ENCODE measurements at places on chromosomes 2 and 18.

- DNase-seq: no peak
Observed at GRCh38 chr18:11316546-11316945, 167.2 kb upstream of the PIEZO2 start.

DNA sequence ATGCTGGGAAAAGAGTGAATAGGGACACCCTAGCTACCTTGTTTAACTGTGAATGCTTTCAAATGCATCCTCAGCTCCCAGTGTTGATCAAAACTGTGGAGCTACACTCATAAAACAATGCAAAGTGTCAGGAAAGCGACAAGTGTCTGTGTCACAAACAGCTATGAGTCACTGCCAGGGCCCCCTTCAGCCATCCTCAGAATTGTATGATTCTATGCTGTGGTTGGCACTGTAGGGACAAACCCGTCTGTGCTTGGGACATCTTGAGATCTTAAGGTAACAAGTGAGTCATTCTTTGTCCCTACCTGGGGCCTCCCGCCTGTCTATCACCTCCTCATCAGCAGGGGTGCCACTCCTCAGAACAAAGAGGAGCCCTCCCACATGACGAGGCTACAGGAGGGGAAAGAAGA, 42.4 kb downstream of the KLF7 start:
- no peak for DNase-seq

GRCh38 chr2:1517786-1518185, 104.5 kb downstream of the TPO start:
- DNase-seq: no peak

- DNase-seq: no peak
Observed at GRCh38 chr2:88738271-88738670, 46.8 kb downstream of the RPIA start.

GRCh38 chr2:74198023-74198460, 373 bp upstream of the MTHFD2 start:
- no peak for DNase-seq

- no peak for DNase-seq
Observed at GRCh38 chr2:42021464-42021863, 26.4 kb upstream of the PKDCC start.

GRCh38 chr18:3457261-3457724, 7.3 kb downstream of the TGIF1 start:
- no peak for DNase-seq

GRCh38 chr2:116917196-116917595, 897.3 kb upstream of the DDX18 start:
- DNase-seq: no peak

DNA sequence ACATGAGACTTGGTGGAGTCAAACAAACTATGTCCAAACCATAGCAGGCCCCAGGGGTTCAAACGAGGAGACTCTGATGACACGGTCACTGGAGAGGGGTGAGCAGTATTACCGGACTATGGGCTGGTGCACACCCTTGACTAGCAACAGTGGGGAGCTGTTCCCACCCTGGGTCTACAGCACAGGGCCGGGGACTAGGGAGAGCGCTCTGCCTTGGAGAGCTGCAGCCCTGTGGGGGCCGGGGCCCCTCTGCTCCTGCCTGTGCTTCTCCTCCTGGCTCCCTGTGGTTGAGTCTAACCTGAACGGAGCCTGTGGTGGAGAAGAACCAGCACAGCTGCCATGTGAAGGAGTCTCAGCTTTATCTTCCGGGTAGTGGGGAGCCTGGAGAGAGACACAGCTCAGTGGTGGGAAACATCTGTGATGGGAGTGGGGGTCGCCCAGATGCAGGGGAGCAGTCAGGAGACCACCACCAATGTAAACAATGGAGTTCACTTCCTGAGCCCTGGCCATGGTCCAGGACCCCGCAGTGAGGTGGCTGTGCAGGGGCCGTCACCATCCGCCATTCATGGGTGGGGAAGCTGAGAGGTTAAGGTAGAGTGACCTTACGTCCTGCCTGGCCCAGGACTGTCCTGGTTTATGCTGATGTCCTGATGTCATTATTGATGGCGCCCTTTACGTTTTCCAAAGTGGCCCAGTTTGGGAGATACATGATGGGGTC, 195.7 kb upstream of the TWIST2 start:
- DNase-seq: no peak

DNA sequence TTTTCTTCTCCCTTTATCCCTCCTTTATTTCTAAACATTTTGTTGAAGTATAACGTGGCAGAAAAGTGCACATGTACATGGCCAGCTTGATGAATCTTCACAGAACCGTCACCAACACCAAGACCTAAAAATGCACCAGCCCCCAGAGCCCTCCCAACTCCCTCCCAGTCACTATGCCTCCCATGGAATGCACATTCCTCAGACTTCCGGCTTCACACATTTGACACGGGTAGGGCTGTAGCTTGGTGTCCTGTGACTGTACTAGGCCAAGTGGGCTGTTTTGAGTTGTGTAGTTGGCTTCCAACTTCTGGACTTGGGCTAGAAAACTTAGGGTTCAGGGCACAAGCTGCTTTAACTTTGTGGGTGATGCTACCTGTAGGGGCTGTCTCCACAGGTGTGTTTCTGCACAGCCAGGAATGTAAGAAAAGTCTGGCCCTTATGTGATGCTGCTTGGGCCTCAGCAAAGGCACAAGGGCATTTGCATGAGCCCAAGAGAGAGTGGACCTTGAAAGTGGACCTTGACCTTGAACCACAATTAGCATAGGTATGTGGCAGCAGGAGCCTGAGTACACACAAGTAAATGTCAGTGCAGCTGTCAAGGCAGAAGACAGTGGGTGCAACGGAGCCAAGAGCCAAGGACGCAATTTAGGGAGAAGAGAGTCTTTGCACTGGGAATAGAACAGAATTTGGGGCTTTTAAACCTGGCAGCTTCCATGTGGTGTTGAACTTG, 78.4 kb downstream of the SEPTIN10 start:
- DNase-seq: no peak

- no peak for DNase-seq
Observed at GRCh38 chr2:241213041-241213440, 24.6 kb downstream of the ANO7 start.

GRCh38 chr18:36152781-36153180, 23.1 kb downstream of the ELP2 start:
- no peak for DNase-seq

- DNase-seq: no peak
Observed at GRCh38 chr2:192551760-192552159, 357.0 kb upstream of the TMEFF2 start.

DNA sequence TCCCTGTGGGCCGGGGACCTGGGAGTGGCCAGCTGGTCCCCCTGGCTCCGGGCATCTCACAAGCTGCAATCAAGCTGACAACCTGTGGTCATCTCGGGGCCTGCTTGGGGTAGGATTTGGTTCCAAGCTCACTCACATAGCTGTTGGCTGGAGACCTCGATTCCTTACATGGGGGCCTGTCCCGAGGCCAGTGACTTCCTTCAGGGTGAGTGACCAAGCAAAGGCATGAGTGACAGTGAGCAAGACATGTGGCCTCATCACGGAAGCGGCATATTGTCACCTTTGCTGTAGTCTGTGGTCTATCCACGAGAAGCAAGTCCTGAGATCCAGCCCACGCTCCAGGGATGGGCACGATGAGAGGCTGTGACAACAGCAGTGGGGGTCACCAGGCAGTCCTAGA, 131.4 kb upstream of the ID2 start:
- DNase-seq: no peak

- no peak for DNase-seq
Observed at GRCh38 chr18:75533209-75533608, 105.7 kb upstream of the SMIM21 start.

DNA sequence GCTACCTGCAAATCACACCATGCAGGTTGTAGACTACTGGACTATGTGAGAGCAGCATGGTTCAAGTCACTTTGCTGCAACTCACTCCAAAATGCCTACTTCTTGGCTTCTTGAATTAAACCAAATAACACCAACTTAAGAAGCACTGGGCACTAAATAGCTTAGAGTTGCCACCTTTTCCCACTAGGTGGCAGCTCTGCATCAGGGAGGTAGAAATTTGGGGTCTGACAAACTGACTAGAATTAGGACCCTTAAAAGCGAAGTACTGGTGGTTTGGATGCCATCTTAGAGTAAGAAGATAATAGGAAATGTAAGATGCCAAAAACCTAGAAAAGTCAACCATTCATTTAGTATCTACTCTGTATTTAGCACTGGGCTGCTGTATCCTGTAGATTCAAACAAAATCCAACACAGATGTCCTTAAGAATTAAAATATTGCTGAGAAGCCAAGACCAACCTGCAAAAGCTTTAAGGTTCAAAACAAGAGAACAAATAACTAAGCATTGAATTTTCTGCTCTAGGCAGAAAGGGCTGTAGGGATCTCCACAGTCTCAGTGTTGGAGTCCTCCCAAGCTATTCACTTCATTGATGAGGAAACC, 65.5 kb downstream of the CCBE1 start:
- DNase-seq: no peak

- DNase-seq: no peak
Observed at GRCh38 chr2:11376071-11376470, 31.6 kb upstream of the ROCK2 start.

GRCh38 chr2:51013079-51013932, 18.6 kb downstream of the NRXN1 start:
- no peak for DNase-seq

DNA sequence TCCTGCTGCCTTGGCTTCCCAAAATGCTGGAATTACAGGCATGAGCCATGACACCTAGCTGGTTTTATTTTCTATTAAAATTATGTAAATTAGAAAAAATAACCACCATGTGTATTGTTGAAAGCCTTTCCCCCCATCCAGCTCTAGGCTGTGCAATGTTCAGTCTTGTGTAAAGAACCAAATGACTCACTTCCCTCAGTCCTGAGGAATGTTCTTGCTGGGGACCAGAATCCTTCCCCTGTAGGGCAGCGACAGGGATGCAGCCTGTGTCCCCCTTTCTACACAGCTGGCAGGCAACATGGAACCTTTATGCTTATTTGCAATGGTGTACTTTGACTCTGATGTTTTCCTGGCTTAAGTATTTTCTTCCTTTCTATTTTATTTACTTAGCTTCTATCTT, 29.4 kb downstream of the AOX1 start:
- DNase-seq: no peak

DNA sequence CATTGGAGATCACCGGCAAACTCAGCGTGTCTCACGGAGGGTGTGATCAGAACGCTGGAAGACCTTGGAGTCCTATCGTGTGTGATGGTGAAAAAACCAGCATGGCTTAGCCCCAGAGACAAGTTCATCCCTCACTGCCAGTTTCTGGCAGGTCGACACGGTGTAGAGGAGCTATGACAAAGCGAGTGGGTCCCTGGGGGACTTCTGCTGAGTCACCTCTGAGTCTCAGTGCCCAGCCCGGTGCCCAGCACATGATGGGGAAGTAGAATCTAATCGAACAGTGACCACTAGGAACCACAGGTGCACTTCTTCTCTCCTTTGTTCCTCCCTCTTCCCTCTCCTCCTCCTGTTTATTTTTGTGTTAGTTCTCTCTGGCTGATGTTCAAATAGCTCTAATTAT, 45.9 kb upstream of the KCNF1 start:
- no peak for DNase-seq

DNA sequence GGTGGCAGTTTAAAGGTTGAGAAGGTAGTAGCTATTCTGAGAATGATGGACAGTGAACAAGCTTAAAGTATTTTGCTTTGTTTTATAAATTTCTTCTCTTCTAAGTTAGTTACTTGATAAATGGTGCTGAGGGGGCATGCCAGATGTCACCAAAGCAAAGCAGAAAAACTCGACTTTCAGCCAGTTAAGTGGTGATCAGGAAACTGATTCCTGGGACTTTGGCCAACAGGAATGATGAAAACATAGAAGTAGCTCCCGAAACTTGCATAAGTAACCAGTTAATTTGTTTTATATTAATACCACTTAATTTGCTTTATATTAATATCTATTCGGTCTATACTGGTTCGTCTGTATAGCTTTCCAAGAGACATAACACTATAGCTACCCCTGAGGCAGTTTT, 82.6 kb downstream of the FANCL start:
- no peak for DNase-seq

DNA sequence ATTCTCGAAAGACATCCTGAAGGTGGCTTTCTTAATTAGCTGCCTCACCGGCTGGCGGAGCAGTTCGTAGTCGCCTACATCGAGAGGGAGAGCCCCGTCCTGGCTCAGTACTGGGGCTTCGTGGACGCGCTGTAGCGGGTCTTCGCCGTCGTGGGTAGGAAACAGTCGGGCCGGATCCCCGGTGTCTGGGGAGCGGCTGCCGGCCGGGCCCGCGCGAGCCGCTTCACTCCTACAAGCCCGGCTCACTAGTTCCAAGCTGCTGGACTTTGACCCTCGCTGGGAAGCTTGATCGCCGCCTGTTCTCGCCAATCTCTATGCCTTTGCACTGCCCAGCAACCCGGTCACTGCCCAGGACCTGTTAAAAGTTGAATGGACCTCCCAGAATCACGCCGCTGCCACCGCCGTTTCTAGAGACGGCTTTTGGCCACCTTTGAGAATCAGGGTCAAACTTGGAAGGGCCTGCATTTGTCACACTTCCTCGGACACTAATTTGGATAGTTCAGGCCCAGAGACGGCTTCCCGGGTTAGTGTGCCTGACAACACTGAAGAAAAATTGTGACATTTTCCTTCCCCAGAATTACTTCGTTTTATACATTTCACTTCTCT, 41.4 kb upstream of the AKAIN1 start:
- no peak for DNase-seq

GRCh38 chr2:32222966-32223365, 41.7 kb downstream of the NLRC4 start:
- no peak for DNase-seq

GRCh38 chr18:27363872-27364271, 178.8 kb upstream of the CHST9 start:
- DNase-seq: no peak

DNA sequence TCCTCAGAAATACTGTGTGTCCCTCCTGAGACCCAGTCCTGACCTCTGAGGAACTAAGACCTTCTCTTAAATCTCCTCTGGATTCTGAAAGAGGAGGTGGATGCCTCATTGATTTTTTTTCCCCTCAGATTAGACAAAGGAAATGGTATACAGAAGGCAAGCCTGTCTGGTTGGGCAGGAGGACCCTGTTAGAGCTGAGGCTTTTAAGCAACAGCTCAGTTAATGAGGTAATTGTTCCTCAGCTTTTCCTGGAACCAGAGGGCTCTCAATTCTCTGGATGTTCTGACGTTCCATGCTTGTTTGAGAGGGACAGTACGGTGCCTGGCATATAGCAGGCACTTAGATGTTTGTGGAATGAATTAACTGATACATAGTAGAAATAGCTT, 61.7 kb upstream of the MCFD2 start:
- DNase-seq: no peak

GRCh38 chr2:8819194-8819593, 18.2 kb downstream of the KIDINS220 start:
- no peak for DNase-seq

- no peak for DNase-seq
Observed at GRCh38 chr2:164275659-164276058, 345.6 kb downstream of the GRB14 start.

Data from stimulated activated CD8-positive, alpha-beta memory T cell treated with anti-CD3 and anti-CD28 coated beads, Interleukin-4, amount 100 ng/mL, for 1 hour (primary cell).